Left kidney (tissue), 8 donors: ENCODE measurements at places on chromosomes 5 and 9. TPM values are rescaled to one million over a fixed set of nuclear protein-coding genes. Genes with fewer than 3 reads are reported as not detected.

DNA sequence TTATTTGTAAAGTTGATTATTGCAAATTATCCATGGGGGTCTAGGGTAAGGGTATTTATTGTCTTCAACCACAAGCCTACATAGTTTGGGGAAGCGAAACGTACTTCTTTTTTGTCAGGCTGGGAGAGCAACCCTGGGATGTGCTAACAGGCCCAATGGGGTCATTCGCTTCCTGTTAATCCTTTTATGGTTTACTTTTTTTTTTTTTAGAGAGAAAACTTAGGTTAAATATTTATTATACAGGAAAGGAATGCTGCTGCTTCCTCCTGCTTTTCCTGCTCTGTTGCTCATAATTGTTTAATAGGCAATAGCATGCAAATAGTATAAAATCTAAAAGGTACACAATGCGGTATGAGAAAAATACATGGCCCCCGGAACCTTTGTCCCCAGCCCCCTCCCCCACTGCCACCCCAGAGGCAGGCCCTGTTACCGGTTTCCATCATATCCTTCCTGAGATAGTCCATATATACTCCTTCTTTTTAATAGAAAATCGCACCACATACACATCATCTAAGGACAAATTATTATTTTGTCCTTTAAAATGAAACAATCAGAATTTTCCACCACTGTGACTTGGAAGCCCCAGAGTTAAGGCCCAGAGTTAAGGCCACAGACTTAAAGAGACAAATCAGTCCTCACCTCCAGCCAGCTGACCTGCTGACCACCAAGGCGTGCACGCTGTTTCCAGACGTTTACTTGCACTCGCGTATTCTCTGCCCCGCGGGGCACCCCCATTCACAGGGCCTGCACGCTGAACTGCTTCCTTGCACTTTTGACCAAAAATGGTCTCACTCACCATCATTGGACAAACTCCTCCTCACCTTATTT, 83.9 kb downstream of the NDFIP1 start:
- no peak for DNase-seq

SHISAL2B gene
- polyA plus RNA-seq = 0.27 TPM

LRRC19 gene
- 19.4 TPM for polyA plus RNA-seq

FIBCD1 gene
- polyA plus RNA-seq = 0.08 TPM

DNA sequence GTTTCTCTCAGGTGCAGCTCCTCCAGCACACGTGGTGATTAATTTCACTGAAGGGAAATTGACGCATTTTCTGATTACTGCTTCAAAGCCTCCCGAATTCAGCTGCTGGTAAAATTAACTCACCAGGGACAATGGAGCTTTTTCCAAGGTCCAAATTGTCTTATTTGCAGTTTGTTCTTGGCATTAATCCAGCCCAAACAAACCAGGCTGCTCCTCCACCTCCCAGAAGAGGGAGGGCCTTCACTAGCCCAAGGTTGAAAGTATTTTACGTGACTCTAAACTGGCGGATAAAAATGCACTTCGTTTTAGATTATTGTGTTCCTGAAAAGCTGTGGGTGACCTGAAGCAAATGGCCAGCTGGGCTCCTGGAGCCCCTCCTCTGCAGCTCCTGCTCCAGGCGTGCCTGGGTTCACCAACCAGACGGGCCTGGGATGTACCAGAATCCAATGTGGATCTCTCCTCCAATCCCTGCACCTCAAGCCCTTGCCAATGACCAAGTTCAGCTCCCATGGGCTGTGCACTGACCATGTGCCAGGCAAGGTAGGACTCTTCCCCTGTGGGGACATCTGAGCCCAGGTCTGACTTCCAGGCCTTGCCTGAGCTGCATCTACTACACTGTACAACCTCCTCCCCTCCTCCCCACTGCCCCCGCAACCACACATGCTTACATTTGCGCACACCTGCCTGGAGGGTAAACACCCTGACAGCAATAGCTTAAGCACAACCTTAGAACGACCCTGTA, 193.4 kb downstream of the CDK5RAP2 start:
- peak; percentile 42 for DNase-seq

- no peak for DNase-seq
Observed at GRCh38 chr9:128102861-128103588, 24.5 kb downstream of the PTGES2 start.

KIF24 gene
- polyA plus RNA-seq = 9.2 TPM

GRCh38 chr5:8633696-8634095, 764.7 kb downstream of the MTRR start:
- no peak for DNase-seq

- no peak for DNase-seq
Observed at GRCh38 chr5:172065431-172066065, 59.1 kb upstream of the FBXW11 start.

SEC61B gene
- polyA plus RNA-seq = 136 TPM

SPATA31A6 gene
- not detected for polyA plus RNA-seq

DNA sequence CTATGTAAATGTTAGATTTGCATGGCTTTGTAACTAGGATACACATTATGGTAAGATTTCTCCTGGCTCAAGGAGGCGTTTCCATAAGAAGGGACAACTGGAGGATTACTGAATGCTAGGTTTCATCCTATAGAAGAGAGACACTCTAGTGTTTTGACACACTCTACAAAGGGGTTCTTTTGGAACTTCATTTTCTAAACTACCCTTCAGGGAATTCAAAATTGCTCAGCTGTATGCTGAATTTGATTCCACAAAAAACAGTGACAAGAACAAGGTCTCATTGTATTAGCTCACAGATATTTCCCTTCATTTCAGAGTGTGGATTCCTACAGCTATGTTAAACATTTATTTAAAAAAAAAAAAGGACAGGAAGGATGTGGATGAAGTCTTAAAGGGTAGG, 151.7 kb downstream of the PPP2R2B start:
- no peak for DNase-seq

GRCh38 chr5:133244242-133244641, 192.4 kb downstream of the HSPA4 start:
- no peak for DNase-seq

- no peak for DNase-seq
Observed at GRCh38 chr9:27679338-27679737, 106.1 kb upstream of the C9orf72 start.

- no peak for DNase-seq
Observed at GRCh38 chr9:14303100-14303499, 10.8 kb downstream of the NFIB start.

DNA sequence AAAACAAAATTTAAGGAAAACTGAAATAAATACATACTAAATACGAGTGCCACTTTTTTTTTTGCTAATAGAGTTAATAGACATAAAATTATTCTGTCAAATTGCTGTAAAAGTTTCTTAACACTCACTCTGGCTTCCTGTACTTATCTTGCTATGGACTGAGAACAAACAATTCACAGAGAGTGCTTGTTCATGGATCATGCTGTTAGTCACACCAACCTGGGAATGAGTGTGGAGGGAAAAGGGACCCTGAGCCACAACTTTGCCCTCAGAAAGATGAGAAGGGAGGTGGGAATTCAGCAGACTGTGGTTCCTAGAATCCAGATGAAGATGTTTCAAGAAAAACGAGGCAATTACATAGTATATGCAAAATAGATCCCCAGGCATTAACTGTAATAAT, 246.9 kb downstream of the FBXL7 start:
- DNase-seq = no peak
